ENCODE measurements at places on chromosomes 7 and 10.

- DNase-seq = no peak
Measured at GRCh38 chr7:48309720-48310119, 138.5 kb downstream of the ABCA13 start.

DNA sequence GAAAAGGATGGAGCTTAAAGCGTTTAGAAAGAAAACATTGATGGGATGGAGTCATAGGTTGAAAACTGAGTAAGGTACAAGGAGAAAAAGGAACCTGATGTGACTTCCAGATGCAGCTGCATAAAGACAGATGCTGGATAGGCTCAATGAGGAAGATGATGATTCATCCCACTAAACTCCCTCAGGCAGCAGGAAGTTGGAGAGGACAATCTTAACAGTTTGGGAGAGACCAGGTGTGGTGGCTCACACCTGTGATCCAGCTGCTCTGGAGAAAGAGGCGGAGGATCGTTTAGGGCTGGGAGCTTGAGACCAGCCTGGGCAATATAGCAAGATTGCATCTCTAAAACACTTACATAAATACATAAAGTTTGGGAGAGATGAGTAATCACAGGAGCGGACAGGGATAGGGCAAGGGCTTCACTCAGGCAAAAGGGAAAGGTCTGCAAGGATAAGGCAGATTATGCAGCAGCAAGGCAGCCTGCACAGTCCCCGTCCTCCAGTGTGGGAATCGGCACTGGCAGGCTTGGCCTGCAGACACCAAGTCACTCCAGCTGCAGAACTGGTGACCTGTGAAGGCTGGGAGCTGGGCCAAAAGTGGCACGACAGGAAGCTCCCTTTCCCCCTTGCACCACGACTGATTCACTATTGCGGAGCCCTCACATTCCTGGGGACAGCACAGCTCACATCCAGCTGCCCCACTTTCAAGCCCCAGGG lies 438.5 kb downstream of the GRID1 start:
- no peak for DNase-seq

- DNase-seq = no peak
Measured at GRCh38 chr10:80407812-80408241, 524 bp upstream of the PRXL2A start.

DNA sequence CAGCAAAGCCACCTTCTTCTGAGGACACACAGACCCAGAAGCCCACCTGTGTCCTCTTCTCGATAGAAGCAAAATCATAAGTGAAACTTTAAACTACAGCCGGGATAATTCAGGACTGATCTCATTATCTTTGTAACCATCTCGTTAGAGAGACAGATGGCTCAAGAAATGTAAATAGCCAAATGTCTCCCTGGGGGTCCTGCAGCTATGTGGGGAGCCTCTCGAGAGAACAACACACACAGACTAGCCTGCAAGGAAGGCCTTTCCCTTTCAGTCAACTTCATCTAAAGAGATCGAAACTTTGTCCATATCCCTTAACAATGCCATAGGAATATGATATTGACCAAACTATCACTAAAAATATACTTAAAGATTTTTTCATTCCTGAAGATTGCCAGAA lies 93.5 kb downstream of the VWC2 start:
- DNase-seq = no peak

GRCh38 chr10:38070501-38070900 lies 23.6 kb upstream of the ZNF37A start:
- no peak for DNase-seq

GRCh38 chr10:82438277-82438676 lies 563.3 kb downstream of the NRG3 start:
- no peak for DNase-seq

DNA sequence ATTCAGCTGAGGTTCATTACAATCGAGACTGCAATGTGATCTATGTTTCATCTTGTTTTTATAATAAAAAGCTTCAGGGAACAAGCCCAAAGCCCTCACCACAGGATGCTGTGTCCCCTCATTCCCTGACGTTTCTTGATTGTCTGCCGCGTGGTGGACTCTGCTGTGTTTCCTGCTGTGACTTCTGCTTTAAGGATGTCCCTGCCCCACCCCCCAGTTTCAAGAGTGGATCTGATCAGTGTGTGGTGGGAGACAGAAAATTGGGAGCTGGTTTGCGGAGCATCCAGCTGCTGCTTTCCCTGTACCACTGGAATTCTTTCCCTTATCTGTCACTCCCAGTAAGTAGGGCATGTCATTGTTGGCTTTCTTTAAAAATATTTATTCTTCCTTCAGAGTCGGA lies 86.2 kb downstream of the CREM start:
- DNase-seq = no peak

GRCh38 chr10:34523017-34523767 lies 291.9 kb downstream of the PARD3 start:
- no peak for DNase-seq

- no peak for DNase-seq
Measured at GRCh38 chr7:149498811-149499210, 1.2 kb upstream of the ZNF746 start.

GRCh38 chr7:42392826-42393225 lies 155.8 kb upstream of the GLI3 start:
- DNase-seq = no peak

DNA sequence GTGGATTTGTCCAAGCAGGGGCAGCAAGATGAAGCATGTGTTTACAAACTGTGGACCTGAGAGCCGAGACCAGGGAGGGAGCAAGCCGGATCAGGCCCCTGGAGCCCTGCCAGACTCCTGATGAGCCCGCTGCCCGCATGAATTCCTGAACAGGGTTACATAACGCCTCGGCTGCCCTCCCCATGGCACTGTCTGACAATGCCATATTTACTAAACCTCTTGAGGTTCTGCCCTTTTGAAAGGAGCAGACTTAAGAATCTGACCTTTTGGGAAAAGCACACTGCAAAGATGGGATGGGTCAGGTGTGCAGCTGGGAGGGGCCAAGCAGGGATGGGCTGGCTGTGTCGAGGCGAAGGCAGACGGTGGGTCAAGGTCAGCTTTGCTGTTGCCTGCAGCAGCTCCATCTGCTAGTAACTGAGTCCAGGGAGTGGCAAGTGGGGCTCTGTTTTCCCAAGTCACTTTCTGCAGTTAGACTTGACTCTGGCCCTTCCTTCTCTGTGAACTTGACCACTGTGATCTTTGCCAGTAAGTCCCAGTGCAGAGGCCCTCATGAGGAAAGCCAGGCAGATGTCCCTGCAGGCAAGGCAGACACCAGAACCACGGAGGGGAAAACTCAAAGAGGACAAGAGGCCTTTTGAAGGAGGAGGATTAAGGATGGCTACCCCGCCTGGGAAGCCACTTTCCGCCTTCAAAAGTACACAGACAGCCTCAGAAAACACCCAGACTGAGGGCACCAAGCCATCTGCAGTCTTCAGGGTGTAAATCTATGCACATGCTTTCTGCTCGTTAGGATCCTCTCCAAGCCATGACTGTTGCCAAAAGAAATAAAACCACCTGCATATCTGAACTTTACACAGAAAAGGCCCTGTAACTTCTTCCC lies 175.8 kb downstream of the TNS3 start:
- no peak for DNase-seq

DNA sequence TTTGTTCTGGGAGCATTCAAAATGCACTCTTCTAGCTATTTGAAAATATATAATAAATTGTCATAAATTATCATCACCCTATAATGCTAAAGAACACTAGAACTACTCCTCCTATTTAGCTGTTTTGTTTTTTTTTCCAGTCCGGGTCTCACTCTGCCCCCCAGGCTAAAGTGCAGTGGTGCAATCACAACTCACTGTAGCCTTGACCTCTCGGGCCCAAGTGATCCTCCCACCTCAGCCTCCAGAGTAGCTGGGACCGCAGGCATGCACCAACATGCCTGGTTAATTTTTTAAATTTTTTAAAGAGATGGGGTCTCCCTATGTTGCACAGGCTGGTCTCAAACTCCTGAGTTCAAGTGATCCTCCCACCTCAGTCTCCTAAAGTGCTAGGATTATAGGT lies 41.1 kb upstream of the MTPAP start:
- DNase-seq = no peak

- DNase-seq = no peak
Measured at GRCh38 chr7:82674268-82674667, 230.7 kb upstream of the CACNA2D1 start.

GRCh38 chr7:36440880-36441279 lies 51.2 kb downstream of the ANLN start:
- DNase-seq = no peak

DNA sequence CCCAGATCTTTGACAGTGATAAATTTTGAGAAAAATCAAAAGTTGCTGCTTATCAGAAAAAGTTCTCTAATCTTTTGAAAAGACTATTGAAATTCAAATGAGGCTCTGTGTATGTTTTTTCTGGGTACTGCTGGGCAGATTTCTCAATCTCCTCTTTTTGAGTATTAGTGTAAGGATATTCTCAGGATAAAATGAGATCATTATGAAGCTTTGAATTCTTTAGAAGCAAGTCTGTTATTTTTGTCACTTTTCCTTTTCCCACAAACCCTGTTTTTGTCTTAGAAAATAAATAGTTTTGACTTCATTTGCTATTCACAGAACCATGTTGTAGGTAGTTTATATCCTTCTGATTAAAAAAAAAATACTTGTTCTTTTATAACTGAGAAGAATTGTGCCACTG lies 7.9 kb downstream of the STAM start:
- DNase-seq = no peak

GRCh38 chr10:43879162-43879561 lies 230.5 kb upstream of the ZNF32 start:
- no peak for DNase-seq

- DNase-seq = no peak
Measured at GRCh38 chr7:92847305-92847704, 10.9 kb upstream of the CDK6 start.

- no peak for DNase-seq
Measured at GRCh38 chr7:128376077-128376476, 14.6 kb upstream of the PRRT4 start.

DNA sequence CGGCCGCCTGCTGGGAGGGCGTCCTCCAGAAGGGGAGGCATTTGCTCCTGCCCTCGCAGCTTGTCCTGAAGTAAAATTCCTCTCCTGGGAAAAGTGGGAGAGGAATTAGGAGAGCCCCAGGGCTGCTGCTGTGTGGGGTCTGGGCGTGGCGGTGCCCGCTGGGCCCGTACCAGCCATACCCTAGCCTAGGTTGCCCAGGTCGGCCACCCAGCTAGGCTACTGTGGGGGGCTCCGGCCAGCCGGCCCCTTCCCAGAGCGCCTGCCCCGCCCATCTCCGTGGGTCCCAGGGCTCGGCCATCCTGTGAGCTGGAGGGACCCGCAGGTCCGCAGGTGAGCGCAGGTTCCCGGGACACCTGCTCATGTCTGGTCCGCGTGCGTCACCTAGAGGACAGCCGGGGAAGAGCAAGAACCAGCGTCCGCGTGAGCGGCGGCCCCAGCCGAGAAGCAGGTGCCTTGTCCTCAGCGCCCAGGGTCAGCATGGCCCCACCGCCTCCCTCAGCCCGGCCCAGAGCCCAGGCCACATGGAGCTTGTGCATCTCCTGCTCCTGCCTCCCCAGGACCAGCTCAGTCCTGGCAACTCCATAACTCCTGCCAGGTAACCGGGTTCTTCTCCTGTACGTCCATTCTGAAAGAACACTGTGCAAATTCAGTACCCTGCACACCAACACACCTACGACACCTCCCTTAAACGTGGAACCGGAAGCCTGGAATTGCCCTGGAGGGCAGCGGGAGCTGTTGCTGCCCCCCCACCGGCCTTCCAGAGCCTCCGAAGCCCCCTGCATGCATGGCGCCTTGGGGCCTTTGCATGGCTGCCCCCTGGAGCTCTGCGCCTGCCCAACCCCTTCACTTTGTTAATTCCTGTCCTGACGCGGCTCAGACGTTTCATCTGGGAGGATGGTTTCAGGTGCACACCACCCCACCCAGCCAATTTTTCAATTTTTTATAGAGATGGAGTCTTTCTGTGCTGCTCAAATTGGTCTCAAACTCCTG lies 22.8 kb upstream of the FOXL3 start:
- DNase-seq = no peak

DNA sequence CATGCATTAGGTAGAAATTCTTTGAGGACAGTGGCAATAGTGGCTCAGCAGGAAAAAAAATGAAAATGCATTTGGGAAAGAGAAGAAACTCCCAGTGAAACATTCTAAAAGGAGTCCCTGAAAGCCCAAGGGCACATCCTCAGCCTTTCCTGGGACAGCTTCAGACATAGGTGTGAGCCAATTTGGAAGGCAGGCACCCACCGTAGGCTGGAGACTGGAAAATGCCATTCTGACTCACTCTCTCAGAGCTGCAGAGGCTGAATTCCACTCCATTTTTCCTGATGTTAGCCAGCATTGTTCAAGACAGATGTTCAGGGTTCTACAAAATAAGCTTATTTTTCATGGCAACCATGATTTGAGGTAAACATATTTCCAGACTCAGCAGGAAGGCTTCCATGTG lies 379.0 kb upstream of the FZD8 start:
- no peak for DNase-seq

DNA sequence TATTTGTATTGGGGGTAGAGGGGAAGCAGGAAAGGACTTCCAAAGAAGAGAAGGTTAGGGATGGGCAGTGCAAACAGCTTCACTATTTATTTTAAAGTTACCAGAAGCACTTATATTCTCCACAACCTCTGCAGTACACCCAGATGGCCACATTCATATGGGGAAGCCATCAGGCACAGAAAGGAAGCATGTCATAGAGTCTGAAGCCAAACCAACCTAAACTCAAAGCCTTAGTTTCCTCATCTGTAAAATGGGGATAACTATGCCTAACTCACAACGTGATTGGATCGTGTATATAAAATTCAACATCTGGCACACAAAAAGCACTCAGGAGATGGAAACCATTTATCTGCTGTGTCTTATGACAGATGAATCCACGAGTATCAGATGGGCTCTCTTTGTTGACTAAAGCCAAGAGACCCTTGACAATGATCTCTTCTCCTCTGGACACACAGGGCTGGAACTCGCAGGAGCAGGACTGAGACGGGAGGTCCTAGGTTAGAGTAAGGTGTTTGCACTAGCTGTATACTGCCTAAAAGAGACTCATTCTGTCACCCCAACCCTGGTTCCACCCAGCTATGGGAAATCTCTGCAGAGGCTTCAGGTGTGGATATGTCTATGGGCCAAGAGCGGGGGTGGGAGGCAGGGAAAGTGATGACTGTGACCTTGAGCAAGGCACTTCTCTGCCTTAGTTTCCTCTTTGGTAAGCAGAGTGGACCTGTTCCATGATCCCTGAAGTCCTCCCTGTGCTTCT lies 1.8 kb downstream of the KIAA1549 start:
- no peak for DNase-seq

DNA sequence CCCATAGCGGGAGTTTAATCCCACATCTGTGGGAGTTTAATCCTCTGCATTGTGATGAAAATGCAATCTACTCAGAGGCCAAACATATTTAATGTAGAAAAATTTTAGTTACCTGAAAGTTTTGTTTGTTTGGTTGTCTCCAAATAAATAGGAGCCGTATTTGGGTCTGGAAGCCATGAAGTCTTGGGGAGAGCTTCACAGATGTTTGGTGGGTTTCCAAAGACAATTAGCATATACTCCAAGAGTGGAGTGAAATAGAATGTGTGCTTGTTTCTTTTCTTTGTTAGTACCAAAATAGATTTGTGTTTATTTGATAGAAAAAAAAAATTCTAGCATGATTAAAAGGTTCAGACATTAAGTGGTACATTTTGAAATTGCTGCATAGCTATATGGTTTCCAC lies 50.9 kb downstream of the ANK3 start:
- no peak for DNase-seq

- DNase-seq = no peak
Measured at GRCh38 chr10:49396666-49396999, 744 bp upstream of the DRGX start.
